Left ventricle myocardium inferior (tissue), 1 donor: ENCODE measurements at places on chromosomes 11 and 22. TPM values are rescaled to one million over a fixed set of nuclear protein-coding genes. Genes with fewer than 3 reads are reported as not detected.

GRCh38 chr11:87575088-87575487 lies 537.4 kb downstream of the TMEM135 start:
- no peak for DNase-seq

DNAL4 gene
- total RNA-seq, result 10.0 TPM

DNA sequence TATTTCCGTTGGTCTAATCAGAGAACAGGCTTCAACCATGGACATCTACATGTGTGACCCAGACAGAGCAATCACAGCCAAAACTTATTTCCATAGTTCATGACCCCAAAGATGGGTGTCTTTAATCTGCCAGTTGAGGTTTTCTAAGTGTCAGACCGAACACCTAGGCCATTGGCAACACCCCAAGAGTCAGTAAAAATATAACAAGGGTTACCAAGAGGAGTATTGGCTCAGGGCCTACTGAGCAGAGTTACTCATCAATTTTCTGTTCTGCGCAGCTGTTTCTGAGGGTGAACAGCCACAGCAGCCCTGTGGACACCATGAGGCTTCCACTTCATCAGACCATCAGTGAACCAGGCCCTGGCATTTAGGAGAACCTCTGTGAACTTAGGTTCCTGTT lies 18.8 kb downstream of the GUCD1 start:
- DNase-seq, result no peak

GRCh38 chr11:650482-650881 lies 13.4 kb downstream of the DRD4 start:
- no peak for DNase-seq

- no peak for DNase-seq
Measured at GRCh38 chr11:46808799-46809431, 37.2 kb downstream of the CKAP5 start.

GRCh38 chr11:67731583-67731982 lies 57.2 kb upstream of the ALDH3B2 start:
- no peak for DNase-seq

GRCh38 chr11:74019104-74019738 lies 10.3 kb upstream of the UCP3 start:
- no peak for DNase-seq

SCGB1A1 gene
- not detected for total RNA-seq

LARGE1 gene
- 117 TPM for total RNA-seq

PATL1 gene
- 21.1 TPM for total RNA-seq

GRCh38 chr11:79897896-79898295 lies 457.1 kb upstream of the TENM4 start:
- DNase-seq, result no peak

GRCh38 chr22:42928969-42929837 lies 72.1 kb upstream of the ARFGAP3 start:
- DNase-seq, result no peak

DNA sequence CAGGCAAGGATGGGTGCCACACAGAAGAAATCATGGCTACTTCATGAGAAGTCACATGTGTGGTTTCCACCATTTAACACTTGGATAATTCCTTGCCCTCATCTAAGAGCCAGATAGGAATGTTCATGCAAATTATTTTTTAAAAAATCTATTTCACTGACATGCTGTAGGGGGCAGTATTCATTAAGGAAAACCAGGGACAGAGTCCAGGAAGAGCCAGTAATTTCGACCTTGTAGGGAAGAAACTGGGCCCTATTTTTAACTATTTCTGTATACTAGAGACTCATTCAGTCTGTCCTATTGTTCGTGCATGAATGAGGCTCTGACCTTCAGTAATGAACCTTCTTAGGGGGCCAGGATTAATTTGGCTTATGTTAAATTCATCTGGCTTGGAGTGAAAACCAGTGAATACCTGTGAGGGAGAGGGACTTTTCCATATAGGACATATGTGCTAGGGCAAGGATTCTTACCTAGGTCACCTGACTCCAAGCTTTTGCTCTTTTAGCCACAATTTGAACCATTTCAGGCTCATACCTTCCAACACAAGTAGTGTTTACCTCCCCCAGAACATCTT lies 192.7 kb downstream of the NAV2 start:
- DNase-seq, result no peak

DNA sequence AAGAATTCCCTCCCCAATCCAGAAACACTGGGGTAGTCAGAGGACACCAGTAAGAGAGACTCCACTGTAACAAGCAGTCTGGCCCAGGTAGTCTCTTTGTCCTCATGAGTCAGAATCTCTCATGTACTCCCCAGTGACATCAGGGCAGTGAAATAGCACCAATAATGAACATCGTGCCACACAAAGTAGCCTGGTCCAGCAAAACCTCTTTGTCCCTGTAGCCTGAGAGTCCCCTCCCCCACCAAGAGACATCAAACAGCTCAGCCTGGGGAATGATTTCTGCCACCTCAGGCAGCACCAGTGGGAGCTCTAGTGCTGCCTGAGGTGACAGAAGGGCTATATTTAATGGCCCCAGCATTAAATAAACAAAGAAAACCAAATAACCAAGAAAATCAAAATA lies 88.1 kb downstream of the SBF2 start:
- DNase-seq, result no peak

- no peak for DNase-seq
Measured at GRCh38 chr11:5546457-5546856, 1.9 kb downstream of the OR52H1 start.

DNA sequence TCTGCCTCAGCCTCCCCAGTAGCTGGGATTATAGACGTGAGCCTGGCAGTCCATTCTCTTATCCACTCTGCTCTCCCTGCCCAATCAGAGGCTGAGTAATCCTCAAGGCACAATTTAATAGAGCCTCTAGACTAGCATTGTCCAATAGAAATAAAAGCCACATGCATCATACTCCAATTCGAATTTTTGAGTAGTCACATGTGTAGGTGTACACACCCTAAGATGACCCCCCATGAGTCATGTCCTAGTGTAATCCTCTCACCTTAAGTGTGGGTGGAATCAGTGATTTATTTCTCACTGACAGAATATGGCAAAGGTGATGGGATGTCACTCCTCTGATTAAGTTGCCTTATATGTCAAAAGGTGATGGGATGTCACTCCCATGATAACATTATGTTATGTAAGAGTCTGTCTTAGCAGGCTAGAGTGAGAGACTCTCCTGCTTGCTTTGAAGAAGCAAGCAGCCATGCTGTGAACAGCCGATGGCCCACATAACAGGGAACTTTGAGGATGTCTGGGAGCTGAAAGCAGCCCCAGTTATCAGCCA lies 61.3 kb downstream of the MN1 start:
- no peak for DNase-seq

GRCh38 chr11:27926981-27927481 lies 180.9 kb downstream of the KIF18A start:
- no peak for DNase-seq

GRCh38 chr11:111996129-111996528 lies 29.1 kb upstream of the DLAT start:
- DNase-seq, result no peak

- peak; percentile 83 for DNase-seq
Measured at GRCh38 chr11:69636512-69637197, 4.3 kb upstream of the CCND1 start.

DNA sequence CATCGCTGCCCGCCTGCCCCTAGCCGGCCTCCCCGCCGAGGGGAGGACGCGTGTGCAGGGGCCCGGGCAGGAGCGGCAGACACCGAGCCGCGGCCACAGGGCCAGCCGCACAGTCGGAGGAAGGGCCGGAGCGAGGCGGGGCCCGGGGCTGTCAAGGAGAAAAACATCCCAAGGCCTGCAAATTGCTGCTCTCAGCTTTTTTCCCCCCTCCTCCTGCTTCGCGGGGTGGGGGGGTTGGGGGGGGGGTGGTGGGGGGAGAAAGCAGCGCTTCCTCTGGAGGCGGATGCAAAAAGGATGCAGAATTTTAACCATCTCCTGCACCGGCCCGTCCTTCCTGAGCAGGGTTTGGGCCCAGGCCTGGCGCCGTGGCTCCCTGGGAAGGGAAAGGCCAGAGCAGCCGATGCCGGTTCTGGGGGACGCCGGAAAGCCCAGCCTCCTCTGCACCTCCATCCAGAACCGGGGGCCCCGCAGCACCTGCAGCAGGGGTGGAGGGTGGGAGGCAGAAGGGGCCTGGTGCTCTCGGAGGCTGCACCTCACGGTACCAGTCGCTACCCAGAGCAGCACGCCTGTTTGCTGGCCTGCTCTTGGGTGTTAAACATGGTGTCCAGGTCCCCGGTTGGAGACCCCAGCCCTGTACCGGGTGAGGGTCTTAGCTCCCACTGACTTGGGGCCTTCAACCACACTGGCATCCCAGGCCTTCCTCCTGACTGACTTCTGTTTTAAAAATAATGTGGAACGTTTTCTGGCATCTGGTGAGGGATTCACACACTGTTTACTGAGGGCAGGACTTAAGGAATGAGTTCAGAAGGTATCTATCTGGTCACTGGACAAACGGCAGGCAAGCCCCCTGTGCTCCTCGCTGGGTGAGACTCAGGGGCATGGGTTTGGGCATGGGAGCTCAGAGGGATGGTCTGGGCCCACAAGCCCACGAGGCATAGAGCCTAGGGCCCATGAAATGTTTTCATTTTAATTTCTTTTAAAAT lies 77.4 kb upstream of the WNT7B start:
- peak; percentile 83 for DNase-seq

- no peak for DNase-seq
Measured at GRCh38 chr22:24198682-24199052, 17.4 kb downstream of the SUSD2 start.

GRCh38 chr11:62444236-62444833 lies 25.5 kb downstream of the SCGB1A1 start:
- peak; percentile 62 for DNase-seq

GRCh38 chr11:119332111-119332765 lies 2.1 kb upstream of the RNF26 start:
- no peak for DNase-seq

IGSF22 gene
- 0.49 TPM for total RNA-seq

BACE1 gene
- total RNA-seq, result 13.8 TPM

KCNQ1 gene
- total RNA-seq, result 41.8 TPM

TTC28 gene
- total RNA-seq, result 16.4 TPM

- DNase-seq, result no peak
Measured at GRCh38 chr22:29193021-29193420, 12.7 kb upstream of the EMID1 start.

DNA sequence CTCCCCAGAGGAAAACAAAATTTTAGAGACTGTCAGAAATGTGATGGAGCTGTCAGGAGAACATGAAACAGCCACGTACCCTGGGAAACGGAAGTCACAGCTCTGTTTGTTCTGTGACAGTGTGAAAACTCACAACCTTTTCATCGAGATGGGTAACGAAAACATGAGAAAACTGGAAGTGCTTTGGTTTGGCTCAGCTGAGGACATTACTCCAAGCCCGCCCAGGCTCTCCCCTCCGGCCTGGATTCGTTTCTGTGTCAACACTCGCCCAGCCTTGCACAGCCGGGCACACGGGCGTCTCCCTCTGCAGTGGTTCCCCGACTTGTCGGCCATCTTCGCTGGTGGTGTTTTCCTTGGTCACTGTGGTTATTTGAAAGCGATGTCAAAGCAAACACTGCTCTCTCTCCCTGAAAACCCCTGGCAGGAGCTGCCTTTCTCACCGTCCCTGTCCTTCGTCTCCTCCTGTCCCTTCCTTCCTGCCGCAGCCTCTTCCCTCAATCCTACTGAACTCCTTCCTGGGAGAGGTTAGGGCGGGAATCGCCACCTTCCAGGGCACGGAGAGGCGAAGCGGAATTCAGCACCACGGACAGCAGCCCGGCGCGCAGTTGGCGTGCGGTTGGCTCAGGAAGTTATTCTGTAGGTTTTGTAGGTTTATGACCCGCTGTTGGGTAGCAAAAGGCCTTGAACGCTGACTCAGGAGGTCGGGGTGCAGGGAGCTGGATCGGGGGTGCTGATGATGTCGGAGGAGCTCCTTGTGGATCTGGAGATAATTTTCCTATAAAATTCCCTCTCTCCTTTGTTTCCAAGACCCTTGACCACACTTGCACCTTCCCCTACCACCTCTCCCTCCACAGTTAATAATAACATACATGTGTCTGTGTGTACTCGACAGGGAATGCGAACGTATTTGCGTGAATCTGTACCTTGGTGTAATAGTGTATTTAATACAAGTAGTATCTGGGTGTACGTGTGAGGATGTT lies 13.1 kb upstream of the RPS19BP1 start:
- DNase-seq, result no peak

MPZL2 gene
- 13.4 TPM for total RNA-seq

DNA sequence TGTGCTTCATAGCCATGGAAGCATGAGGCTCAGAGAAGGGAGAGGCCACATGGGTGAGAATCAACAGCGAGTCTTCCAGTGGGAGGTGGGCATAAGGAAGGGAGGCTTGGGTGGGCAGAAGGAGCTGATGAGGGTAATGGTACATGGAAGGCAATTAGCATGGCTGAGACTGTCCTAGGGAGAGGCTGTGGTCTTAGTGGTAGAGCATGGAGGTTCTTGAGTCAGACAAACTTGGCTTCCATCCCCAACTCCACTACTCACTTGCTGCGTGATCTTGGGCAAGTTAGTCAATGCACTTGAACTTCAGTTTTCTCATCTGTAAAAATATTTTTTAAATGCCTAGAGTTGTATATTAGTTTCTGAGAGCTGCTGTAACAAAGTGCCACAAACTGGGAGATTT lies 227.2 kb upstream of the E2F8 start:
- DNase-seq, result no peak

GRCh38 chr22:24894220-24894975 lies 52.1 kb downstream of the LHFPL7 start:
- peak; percentile 80 for DNase-seq

MS4A3 gene
- total RNA-seq, result not detected

- no peak for DNase-seq
Measured at GRCh38 chr11:131199015-131199280, 171.5 kb upstream of the NTM start.

ELF5 gene
- total RNA-seq, result not detected

GRCh38 chr11:123221096-123221561 lies 26.1 kb upstream of the CLMP start:
- DNase-seq, result no peak

- DNase-seq, result no peak
Measured at GRCh38 chr22:33329398-33329797, 271.2 kb upstream of the SYN3 start.

- DNase-seq, result no peak
Measured at GRCh38 chr11:126173257-126173656, 38.2 kb downstream of the RPUSD4 start.

- DNase-seq, result peak; percentile 78
Measured at GRCh38 chr11:72684236-72684912, 10.2 kb upstream of the PDE2A start.

GRCh38 chr11:34656062-34656720 lies 35.3 kb downstream of the EHF start:
- DNase-seq, result no peak

GRCh38 chr22:41664951-41665350 lies 23.7 kb downstream of the SNU13 start:
- no peak for DNase-seq

DNA sequence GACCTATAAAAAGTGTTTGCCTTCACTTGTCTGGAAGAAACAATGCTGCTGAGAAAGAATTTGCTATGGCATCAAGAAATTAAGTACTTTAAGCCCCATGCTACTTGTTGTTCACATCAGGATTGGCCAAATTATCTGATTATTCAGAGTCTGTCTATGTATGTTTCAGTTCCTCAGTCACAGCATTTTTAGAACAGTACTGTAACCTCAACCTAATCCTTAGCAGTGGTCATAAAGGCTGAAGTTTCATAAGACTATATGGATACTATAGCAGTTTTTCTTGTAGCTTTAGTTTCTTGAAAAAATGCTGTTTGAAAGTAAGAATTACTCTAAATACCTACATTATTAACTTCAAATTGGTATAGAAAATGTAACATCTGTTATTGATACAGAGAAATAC lies 153.9 kb downstream of the INSC start:
- no peak for DNase-seq
